Stimulated activated naive CD4-positive, alpha-beta T cell (primary cell): ENCODE measurements at places on chromosomes 4 and X.

GRCh38 chr4:6332042-6332668, 62.5 kb downstream of the WFS1 start:
- DNase-seq = no peak

GRCh38 chrX:153297376-153297775, 24.2 kb downstream of the PNMA6F start:
- DNase-seq = no peak

GRCh38 chr4:144723471-144723870, 77.5 kb downstream of the HHIP start:
- DNase-seq = no peak

DNA sequence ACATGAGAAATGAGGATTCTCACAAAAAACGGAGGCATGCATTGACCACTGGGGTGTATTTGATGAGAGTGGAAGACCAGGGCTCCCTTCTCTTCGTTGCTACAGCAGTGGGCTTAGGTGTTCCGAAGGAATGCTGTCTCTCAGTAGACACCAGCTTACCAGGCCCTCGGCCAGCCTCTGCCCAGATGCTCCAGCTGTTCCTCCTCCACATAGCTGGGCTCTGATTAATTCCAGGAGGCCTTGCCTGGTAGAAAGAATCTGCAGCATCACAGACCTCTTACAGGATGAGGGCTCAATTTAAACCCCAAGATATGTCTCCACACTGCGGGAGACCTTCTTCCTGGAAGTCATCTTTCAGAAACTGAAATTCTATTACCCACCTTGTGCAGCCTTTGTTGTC, 346.6 kb upstream of the TENM3 start:
- DNase-seq = no peak

GRCh38 chr4:15771216-15772058, 6.7 kb upstream of the CD38 start:
- no peak for DNase-seq
